ENCODE measurements at places on chromosomes 4 and X.

DNA sequence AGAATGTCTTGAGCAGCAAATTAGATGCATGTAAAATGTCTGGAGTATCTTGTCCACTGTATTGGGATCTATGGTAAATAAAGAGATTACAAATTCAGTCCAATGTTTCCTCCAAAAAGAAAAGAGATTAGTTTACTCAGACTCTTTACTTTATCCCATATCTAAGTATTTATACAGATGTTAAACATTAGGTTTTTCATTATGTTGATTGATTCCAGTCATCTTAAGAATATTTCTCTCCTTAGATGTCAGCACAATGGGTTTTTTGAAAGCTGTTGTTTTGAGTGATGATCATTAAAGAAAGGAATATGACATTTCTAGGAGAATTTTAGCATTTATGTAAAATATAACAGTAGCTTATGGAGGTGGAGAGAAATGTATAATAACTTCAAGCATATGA lies 938.9 kb downstream of the C4orf33 start:
- DNase-seq: no peak

DNA sequence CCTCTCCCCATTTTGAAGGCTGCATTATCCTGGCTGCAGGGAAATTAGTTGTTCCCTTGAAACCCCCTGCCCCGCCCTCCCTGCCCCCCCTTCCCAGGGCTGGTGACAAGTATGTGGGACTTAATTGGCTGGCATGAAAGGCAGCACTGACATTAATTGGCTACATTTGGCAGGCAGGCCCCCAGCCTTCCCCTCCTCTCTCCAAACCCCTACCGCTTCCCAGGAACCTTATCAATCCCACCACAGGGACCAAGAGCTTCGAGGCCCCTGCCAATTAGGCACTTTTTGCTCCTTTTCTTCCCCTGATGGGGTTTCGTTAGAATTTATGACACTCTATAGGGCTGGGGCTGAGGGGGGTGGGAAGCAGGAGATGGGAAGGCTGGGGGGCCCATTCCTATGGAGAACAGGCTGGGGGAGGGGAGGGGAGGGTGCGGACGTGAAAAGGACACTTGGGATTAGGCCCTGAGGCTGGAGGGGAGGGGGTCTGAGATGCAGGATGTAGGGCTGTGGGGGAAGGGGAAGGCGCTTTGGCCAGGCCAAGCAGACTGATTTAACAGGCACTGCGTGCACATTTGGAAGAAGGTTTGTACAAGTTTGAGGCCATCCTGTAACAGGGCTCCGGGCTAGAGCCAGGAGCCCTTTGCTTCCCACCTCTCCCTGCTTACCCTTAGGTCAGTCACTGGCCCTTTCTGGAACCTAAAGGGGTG lies 52.2 kb downstream of the EFNB1 start:
- DNase-seq: no peak

- no peak for DNase-seq
These were observed 35.3 kb upstream of the VSIG4 start for GRCh38 chrX:66074920-66075879.

DNA sequence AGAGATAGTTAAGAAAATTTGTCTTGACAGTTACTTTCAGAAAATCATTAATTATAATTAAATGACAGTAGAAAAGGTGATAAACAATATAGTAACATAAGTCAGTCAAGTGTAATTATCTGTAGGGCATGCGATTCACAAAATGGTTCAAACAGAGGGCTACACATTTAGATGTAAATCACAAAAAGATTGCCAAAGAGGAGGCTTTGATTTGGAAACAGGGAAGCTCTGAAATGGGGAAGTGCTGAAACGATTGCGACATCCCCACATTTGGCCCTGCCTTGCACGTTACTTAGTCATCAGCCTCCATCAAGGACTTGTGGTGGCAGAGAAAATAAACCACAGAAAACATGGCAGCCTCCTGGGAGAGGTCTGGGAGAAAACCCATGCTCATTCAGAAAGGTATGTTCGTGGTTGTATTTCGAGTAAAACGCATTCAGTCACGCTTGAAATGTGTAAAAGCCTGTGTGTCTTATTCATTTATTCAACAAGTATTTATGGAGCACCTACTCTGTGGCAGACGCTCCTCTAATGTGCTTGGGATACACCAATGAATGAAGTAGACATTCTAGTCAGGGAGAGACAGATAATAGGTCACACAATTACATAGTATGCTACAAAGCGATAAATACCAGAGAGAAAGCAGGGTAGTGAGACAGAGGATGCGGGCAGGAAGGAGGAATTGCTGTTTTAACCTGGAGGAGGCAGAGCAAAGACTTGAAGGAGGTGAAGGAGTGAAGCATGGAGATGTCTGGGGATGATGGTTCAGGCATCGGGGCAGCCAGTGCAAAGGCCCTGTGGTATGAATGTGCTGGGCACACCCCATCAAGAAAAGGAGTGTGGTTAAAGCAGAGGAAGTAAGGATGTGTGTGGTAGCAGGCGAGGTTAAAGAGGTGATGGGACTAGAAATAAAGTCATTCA lies 7.8 kb downstream of the RBM47 start:
- no peak for DNase-seq

GRCh38 chrX:15158736-15159406 lies 111.0 kb downstream of the ASB9 start:
- no peak for DNase-seq

DNA sequence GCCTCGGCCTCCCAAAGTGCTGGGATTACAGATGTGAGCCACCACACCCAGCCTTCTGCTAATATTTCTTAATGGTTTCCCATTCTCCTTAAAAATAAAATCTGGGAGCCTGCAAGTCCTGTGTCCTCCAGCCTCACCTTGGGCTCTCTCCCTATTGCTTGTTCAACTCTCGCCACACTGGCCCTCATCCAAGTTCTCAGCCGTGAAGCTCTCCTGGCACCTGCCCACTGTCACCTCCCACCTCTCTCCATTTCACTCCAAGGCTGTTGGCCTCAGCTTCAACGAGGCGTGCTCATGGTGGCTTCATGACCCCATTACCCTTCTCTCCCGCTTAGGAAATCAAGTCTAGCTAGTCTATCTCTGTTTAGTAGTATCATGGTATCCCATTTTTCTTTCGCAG lies 9.5 kb upstream of the ETNPPL start:
- no peak for DNase-seq

GRCh38 chrX:105635794-105636193 lies 186.5 kb upstream of the NRK start:
- no peak for DNase-seq

- no peak for DNase-seq
These were observed 45.1 kb downstream of the ARHGEF9 start for GRCh38 chrX:63739885-63740284.

GRCh38 chr4:76950052-76950955 lies 752 bp downstream of the SEPTIN11 start:
- DNase-seq: peak; percentile 43

DNA sequence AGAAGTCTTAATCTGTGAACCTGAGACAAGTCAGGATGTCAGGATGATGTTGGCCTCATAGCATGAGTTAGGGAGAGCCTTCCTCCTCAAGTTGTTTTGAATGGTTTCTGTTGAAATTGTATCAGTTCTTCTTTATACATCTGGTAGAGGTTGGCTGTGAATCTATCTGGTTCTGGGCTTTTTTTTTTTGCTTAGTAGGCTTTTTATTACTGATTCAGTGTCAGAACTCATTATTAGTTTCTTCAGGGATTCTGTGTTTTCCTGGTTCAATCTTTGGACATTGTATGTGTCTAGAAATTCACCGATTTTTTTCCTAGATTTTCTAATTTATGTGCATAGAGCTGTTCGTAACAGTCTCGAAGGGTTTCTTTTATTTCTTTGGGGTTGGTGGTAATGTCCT lies 14.9 kb downstream of the GLUD2 start:
- no peak for DNase-seq

- DNase-seq: no peak
These were observed 279.6 kb upstream of the CLNK start for GRCh38 chr4:10963958-10964703.
